Activated CD8-positive, alpha-beta memory T cell treated with anti-CD3 and anti-CD28 coated beads for 24 hours (primary cell): ENCODE measurements at places on chromosomes 2 and 18.

DNA sequence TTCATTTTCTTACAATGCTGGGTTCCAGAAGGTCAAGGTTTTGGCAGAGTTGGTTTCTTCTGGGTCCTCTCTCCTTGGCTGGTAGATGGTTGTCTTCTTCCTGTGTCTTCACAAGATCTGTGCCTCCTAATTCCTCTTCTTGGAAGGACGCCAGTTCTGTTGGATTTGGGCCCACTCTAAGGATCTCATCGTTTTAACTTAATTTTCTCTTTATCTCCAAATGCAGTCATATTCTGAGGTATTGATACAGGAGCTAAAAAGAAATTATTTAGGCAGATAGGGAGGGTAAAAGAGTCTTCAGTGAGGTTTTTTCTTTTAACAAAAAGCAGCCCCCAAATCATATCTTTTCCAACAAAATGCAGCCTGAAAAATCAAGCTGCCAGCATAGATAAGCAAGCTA, 998.4 kb downstream of the SOCS6 start:
- no peak for DNase-seq

DNA sequence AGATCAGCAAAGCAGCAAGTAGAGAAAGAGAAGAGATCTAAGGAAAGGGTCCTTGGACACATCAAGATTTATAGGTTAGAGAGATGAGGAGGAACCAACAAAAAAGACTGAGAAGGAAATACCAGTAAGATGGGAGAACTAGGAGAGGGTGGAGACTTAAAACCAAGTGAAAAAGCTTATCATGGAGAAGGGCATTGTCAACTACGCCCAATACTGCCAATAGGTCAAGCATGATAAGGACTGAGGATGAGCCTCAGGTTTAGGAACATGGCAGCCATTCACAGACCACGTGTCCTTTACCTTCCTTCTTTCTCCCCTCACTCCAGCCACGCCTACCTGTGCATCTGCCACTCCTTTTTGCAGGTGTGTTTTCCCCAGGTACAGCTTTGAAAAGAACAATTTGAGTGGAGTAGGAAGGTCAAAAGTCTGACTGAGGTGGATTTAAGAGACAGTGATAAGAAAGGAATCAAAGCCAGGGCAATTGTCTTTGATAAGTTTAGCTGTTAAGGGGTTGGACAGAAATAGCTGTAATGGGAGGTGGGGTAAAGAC, 238.7 kb downstream of the STK39 start:
- DNase-seq: no peak

DNA sequence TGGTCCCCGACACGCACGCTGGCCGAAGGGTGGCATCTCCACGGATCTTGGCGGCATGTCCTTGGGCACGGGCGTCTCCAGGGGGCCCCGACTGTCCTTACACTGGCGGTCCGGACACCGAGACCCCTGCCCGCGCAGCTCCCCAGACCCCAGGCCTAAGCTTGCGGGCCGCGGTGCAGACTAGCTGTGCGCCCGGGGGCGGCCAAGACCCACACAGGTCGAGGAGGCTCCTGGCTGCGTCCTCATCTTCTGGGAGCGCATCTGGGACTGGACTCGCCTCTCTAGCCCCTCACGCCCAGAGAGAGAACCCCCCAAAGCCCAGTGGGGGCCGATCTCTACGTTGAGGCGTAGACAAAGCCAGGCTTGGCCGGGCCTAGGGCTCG, 475 bp upstream of the TWIST2 start:
- DNase-seq: no peak

DNA sequence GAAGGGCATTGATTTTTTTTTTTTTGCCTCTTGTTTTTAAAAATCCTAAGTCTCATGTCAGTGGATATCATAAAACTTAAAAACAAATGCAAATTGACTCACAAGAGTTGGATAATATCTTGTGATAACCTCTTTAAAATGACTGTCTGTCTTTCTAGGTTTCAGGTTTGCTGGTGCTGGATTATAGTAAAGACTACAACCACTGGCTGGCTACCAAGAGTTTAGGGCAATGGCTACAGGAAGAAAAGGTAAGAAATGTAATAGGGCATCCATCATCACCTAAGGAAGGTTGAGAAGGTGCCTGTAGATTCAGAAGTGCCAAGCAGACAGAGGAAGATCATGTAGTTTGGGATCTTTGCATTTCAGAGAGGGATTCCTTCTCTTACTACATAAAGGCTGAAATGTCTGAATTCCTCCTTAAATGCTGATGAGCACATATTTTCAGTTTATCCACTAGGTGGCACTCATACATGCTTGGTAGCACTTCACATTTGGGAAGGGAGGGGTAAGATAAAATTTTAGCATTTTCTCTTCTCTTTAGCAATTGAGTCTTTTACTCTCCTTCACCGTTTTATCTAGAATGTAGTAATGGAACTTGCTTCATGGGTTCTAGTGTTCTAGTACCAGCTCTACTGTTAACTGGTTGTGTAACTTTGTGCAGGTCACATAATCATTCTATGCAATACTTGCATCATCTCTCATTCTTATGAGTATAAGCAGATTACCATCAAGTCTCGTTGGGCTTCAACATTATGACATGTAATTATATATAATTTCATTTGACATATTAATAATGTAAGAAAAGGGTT, 21.1 kb downstream of the CPS1 start:
- no peak for DNase-seq

GRCh38 chr18:14120926-14121325, 11.3 kb downstream of the ZNF519 start:
- DNase-seq: no peak

- no peak for DNase-seq
These were observed at the start of gene CAVIN2 for GRCh38 chr2:191846515-191847476. TSS of gene CAVIN2 (minus strand) at chr2:191847088. CDS start at chr2:191846925, 163 bp downstream.

DNA sequence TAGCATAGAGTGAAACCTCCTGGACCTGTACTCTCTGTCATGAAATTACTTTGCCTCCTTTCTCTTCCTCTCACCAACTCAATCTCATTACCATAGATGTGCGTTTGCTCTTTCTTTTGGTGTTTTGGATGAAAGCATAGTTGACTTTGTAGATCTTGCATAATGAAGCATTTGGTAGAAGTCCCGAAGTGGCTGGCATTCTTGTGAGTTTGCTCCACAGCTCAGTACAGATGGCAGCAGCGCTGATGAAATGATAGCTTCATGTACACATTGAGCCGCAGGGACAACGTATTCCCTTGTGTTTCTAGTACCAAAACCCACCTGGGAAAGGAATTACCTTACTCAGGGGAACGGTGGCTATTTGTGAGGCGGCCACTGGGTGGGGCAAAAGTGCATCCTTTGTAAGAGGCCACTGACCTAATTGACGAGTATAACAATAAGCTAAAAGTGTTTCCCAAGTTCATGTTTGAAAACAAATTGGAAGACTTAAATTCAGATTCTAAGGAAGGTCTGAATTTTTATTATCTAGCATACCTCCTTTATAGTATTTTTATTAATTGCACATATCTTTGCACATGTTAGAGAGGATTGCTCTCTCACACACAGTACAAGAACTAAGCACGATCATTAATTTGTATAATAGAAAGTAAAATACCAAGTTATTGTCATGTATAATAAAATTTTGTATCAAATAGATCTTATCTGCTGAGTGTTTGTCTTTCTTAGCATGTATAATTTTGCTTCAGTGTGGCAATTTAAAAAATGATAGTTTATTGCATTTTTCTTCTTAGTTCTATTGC, 25.4 kb upstream of the CDH7 start:
- no peak for DNase-seq

GRCh38 chr18:2402084-2402483, 169.2 kb downstream of the METTL4 start:
- no peak for DNase-seq

GRCh38 chr2:232634206-232635150, 1.1 kb downstream of the EFHD1 start:
- DNase-seq: peak; percentile 58

GRCh38 chr2:75751824-75752468, 41.2 kb upstream of the GCFC2 start:
- no peak for DNase-seq

GRCh38 chr2:216064014-216064630, 17.5 kb downstream of the PECR start:
- DNase-seq: no peak

DNA sequence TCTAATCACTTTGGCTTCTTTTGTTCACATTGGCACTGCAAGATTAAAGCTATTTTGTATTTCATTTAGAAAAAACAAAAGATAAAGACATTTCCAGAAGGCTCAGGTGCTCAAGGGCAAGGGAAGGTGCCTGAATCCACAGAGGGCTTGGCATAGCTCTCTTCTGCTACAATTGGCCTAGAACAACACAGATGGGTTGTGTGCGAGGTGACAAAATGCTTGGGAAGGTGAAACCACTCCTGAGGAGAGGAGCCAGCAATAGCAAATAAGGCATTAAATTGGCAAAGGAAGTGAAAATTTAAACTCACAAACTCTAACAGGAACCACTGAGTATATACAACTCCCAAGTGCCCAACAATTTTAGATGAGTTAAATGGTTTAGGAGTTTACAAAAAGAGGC, 1290.4 kb upstream of the CHAC2 start:
- no peak for DNase-seq

GRCh38 chr2:172586245-172586891, 30.5 kb downstream of the PDK1 start:
- no peak for DNase-seq
